NCI-H1092 (cell line): ENCODE measurements at places on chromosomes 16 and 17.

DNA sequence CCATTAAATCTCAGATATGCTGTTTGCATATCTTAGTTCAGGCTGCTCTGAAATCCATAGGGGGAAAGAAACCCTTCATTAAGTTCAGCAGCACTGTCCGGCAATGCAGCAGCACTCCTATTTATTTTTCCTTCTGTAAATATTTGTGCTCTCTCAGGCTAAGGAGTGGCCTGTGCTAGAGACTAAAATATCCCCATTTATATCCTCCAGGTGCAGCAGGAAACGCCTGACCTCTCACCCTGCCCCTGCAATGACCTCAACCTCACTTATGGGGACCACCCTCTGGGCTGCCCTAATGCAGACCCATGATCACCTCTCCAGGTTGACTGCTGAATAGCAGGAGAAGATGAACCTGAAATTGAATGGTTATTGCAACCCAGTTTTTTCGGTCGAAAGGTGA is 165.0 kb upstream of the ELAC2 start:
- peak; percentile 73 for DNase-seq

DNA sequence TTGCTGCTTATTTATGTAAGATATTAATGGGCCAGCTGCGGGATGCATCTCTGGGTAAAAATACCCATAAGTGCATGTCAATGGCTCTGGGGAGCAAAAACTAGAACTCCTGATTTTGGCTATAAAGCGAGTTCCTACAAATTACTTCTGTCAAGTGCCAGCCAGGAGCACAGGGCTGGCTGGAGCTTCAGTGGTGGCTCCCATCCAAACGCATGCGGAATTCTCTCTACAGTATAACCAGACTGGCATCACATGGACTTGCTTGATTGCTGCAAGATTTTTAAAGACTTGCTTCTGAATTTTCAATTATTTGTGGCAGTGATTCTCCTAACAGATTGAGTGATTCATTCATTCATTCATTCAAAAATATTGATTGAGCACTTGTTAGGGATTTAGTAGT is 260.9 kb downstream of the PHKB start:
- no peak for DNase-seq

DNA sequence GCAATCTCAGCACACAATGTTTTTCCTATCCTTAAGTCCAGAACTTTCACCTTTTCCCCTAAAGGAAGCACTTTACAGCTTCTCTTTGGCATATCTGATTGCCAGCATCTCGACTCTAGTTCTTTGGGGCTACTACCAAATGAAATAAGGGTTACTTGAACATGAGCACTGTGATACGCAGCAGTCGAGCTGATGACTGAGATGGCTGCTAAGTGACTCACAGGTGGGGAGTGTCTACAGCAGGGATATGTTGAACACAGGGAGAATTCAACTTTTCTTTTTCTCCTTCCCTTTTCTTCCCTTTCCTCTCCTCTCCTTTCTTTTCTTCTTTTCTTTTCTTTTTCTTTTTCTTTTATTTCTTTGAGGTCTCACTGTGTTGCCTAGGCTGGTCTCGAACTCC is 334.8 kb downstream of the MAF start:
- DNase-seq, result no peak

GRCh38 chr17:40371261-40371929 is 6.9 kb upstream of the GJD3 start:
- no peak for DNase-seq

- no peak for DNase-seq
Observed at GRCh38 chr17:13753154-13753553, 151.4 kb upstream of the HS3ST3A1 start.

DNA sequence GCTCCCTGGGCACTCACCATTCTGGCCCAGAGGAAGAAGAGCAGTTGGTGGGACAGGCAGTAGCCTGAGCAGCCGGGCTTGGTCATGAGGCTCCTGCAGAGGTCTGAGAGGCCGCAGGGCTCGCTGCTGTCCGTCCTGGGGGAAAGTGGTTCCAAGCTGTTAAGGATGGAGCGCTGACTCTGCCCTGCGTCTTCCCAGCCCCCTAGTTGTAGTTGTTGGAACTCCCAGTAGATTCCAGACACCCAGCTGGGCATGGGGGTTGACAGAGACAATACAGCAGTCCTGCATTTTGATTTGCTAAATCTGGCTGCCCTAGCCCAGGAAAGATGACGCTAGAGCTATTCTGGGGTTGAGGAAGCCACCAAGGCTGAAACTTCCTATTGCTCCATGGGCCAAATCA is 7.3 kb downstream of the C16orf89 start:
- DNase-seq, result no peak

DNA sequence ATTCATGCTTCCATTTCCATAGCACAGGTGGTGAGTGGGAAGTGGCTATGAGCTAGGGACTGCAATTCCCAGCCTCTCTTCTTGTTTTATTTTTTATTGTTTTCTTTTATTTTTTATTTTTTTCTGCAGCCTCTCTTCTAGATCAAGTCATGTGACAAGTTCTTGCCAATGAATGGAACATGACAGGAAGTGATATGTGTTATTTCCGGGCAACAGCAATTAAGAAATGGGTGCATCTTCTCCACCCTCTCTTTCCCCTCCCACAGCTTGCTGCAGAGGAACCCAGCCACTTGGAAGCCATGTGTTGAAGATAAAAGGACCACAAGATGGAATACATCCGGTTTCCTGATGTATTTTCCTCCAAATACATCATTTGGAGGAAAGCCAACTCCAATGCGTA is 23.6 kb downstream of the IRX5 start:
- no peak for DNase-seq

DNA sequence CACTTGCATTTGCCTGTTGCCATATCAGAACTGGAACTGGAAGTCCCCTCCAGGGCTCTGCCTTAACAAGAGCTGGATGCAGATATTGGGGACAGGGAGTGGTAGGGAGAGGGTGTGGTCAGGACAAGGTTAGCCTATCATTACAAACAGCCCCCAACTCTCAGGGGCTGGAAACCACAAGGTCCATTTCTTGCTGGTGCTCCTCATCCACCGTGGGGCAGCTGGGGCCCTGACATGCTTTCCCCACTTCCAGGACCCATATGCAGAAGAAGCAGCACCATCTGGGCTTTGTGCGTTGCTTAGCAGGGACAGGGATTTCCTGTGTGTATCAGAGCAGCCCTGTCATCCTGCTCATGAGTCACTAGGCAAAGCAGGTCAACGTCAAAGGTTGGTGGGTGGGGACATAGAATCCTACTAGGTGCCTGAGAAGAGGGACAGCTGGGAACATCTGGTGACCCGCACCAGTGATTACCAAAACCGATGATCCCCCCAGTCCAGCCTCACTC is 26.9 kb downstream of the RGS9 start:
- no peak for DNase-seq

DNA sequence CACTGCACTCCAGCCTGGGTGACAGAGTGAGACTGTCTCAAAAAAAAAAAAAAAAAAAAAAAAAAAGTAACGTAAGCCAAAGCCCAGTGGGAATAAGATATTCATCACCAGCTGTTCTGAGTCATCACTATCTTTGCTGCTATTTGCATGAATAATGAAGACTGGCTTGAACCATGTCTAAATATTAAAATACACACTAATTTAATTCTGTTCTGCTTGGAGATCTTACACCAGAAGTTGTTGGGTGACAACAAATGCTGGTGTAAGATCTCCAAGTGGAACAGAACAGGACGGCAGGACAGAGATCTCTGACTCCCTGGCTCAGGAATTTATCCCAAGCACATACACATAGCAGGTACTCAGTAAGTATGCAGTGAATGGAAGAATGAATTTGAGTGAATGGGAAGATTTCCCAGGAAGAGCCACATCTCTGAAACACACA is 19.6 kb downstream of the DNAH17 start:
- DNase-seq, result no peak

DNA sequence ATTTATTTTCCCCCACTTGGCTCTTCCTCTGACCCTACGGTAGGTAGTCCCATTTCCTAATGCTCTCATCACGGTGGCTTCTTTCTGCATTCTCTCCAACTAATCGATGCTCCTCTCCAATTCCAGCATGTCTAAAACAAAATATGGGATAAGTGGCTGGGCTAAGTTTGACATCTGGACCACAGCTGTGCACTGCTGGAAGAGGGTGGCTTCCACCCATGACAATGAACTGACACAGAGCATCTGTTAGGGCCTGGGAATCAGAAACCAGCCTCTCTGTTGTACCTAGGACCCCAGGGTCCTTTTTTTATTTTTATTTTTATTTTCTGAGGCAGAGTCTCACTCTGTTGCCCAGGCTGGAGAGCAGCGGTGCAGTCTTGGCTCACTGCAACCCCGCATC is 29.0 kb upstream of the SLC39A11 start:
- DNase-seq, result no peak

- no peak for DNase-seq
Observed at GRCh38 chr17:41176744-41177387, 1.2 kb downstream of the KRTAP4-2 start.
